ENCODE measurements at places on chromosomes 6 and 20.

- DNase-seq = no peak
These were observed 71.7 kb downstream of the ASXL1 start for GRCh38 chr20:32429745-32430360.

DNA sequence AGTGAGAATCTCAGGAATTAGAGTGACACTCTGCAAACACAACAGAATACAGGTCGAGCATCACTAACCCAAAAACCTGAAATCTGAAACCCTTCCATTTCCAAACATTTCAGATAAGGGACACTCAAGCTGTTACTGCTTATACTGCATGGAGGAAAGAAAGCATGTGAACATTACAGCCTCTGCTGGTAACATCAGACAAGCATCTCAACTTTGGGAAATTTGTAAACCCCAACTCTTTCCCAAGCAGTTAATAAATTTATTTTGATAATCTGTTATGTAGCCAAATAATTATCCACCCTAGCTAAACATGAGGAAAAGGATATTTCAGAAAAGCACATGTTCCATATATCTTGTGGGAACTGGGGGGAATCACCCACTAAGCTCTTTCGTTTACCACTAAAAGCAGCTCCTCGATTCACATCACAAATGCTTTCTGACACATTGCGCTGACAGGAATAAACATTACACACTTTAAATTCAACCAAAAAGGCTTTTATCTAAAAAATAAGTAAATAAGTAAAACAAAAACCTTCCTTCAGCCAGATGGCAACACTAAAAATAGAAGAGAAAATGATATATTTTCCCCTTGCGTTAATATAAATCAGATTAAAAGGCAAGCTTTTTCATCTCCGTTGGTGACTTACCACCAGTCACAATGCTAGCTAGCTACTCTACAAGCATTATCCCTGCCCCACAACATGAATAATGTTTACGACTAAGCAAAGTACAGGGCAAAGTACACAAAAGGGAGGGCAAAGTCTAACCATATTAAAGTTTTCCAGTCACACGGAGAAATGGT, 120.8 kb downstream of the MAP7 start:
- no peak for DNase-seq

- no peak for DNase-seq
These were observed 10.2 kb upstream of the DEFB113 start for GRCh38 chr6:49979584-49979983.

DNA sequence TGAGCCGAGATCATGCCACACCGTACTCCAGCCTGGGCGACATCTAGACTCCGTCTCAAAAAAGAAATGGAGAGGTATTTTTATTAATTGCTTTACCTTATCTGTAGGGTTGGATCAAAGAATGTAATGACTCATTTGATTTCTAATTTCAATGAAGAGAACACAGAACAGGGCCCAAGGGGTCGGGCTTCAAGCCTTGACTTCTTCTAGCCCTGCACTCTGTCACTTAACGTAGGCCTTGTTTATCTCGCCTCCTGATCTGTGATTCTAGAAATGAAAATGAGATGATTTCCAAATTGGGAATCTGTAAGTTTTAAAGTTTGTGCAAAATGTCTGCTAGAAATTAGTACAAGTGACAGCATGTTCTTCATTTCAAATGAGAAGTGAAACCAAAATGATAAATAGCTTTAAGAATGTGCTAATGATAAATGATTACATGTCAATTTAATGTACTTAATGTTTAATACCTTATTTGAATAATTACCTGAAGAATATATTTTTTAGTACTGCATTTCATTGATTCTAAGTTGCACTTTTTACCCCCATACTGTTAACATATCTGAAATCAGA, 180.5 kb downstream of the SLC16A10 start:
- no peak for DNase-seq

GRCh38 chr20:63331741-63332400, 29.3 kb downstream of the CHRNA4 start:
- no peak for DNase-seq

DNA sequence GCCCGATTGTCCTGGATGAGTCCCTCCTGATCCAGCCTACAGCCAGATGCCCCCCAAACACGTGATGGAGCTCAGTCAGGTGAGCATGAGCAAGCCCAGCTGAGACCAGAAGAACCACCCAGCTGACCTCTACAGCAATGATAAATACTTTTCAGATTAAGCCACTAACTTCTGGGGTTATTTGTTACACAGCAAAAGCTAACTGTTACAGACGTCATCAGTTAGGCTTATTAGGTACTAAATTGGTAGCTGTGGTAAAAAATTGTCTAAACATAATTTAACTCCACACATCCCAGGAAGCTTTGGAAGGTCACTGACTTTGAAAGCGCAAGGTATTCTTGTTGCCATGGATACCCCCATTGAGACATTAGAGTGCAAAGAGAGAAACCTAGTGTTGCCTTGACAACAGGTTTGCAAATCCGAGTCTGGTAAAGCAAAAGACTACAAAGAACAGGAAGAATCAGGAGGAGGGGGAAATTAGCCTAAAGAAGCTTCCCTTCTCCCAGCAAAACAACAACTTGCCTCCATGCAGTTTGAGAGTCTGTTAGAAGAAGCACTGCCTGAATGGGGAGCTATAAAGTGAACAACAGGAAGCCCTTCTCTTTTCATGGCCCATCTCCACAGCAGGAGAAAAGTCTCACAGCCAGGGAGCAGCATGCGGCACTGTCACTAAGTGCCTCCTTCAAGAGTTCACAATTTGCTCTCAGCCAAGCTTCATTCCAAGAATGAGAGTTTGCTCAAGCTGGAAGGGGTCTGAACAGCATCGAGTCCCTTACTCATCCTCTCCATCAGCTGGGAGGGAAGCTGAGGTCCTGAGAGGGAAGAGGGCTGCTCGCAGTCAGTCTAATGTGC, 41.7 kb upstream of the ZNF831 start:
- DNase-seq = no peak
